ENCODE measurements at places on chromosomes 1 and 21. TPM values are rescaled to one million over a fixed set of nuclear protein-coding genes. Genes with fewer than 3 reads are reported as not detected.

- DNase-seq: no peak
These were observed 48.1 kb downstream of the STUM start for GRCh38 chr1:226596531-226597165.

GRCh38 chr21:32226444-32226843 lies 52.4 kb downstream of the MIS18A start:
- no peak for DNase-seq

GRCh38 chr21:40472013-40472412 lies 374.9 kb downstream of the DSCAM start:
- DNase-seq: no peak

DNA sequence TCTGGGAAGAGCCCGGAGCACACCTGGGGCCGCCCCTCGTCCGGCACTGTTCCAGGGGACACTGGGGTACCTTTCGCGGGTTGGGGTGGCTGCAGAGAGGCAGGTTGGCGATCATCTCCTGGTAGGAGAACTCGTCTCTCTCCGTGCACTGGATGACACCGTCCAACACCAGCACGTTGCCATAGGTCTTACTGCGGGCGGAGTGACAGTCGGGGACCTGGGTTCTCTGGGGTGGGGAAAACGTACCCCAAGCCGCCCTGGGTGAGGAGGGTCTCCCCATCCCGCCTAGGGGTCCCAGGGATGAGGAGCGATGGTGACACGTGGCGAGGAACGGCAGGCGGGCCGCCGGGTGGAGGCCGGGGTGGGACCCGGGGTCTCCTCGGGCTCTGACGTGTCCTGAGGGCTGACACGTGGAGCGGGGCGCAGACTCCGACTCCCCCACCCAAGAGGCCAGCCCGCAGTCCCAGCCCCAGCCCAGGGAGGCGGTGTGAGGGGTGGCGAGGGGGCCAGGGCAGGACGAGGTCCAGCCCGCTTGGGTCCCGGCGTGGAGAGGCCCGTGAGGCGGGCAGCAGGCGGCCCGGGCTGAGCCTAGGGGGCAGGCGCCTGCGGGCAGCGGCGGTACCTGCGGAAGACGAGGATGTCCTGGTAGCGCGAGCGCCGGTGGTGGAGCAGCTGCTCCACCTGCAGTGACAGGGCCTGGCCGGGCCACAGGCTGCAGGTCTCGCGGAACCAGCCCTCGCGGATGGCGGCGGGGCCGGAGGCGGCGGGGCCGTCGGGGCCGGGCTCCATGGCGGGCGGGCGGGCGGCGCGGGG lies 457 bp downstream of the SRM start:
- peak; percentile 24 for DNase-seq

GRCh38 chr1:67732750-67733151 lies 47.8 kb downstream of the GADD45A start:
- peak; percentile 49 for DNase-seq

GRCh38 chr1:244221991-244222390 lies 170.9 kb downstream of the ZBTB18 start:
- no peak for DNase-seq

DNA sequence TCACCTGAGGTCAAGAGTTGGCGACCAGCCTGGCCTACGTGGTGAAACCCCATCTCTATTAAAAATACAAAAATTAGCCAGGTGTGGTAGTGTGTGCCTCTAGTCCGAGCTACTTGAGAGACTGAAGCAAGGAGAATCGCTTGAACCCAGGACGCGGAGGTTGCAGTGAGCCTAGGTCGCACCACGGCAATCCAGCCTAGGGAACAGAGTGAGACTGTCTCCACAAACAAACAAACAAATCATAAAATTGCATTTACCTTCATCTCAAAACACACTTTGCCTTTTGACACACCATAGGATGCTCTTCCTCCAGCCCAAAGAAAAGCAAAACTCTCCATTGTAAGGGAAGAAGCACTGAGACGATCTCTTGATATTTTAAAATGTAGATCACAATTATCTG lies 4.3 kb downstream of the HNRNPU start:
- no peak for DNase-seq

DNA sequence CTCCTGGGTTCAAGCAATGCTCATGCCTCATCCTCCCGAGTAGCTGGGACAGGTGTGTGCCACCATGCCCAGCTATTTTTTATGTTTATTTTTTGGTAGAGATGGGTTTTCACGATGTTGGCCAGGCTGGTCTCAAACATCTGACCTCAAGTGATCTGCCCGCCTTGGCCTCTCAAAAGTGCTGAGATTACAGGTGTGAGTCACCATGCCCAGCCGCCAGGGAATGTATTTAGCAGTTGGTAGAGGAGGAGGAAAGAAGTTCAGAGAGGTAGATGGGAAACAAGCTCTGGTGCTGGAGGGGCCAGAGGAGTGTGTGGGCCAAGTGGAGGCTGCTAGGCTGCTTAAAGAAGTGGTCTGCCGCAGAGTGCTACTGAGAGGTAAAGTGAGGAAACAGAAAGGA lies 6.0 kb downstream of the DOP1B start:
- DNase-seq: no peak

- no peak for DNase-seq
These were observed 18.4 kb upstream of the COP1 start for GRCh38 chr1:176225479-176225875.

DNA sequence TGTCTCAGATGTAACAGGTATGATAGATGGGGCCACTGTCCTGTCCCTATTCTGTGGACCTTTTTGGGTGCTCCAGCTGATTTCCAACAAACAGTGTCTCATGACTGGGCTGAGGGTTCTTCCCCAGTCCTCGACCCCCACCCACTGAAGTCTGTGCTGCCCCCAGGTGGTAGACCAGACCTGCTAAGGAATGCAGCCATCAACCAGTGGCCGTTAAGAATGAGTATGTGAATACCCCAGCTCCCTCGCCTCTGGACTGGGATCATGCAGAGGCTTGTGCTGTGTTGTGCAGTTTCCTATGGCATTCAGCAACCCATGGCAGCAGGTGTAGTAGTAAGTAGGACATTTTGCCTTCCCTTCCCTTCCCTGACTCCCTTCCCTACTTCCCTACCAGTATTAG lies 183.1 kb upstream of the KAZN start:
- no peak for DNase-seq

- DNase-seq: no peak
These were observed 20.5 kb downstream of the SYT2 start for GRCh38 chr1:202689493-202690342.

GRCh38 chr1:9652379-9653209 lies 1.1 kb downstream of the PIK3CD start:
- peak; percentile 35 for DNase-seq

DNA sequence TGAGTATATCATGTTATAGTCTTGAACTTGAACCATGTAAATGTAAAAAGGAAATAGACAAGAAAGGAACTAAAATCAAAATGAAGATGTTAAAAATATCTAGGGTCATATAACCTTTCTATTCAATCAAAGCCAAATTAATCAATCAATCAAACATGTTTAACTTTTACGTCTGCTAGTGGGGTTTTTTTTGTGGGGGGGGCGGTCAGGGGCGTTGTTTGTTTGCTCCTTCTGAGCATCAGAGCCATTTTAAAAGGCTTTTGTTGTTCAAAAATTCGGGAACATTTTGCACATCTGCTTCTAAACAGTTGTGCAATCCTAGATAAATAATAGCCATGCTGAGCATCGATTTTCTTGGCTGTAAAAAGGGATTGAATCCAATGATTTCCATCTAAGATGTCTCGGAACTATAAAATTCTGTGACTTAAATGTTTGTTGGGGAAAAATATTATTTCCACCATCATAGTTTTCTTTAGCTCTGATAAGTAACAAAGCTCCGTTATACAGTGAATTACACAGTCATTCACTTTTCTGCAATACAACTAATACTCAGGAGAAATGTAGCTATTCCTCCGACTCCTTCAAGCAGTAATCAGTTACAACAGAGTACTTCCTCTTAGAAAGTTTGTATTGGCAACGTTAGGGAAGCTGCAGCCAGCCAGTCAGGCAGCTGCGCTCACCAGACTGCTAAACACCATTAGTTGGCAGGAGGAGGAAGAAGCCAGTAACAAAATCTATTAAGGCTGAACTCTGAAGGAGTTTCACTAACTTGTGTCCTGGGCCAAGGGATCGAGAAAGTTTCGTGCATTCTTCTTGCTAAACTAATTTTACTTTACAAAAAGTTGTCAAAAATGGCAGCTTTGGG lies 2.2 kb downstream of the SPATA6 start:
- DNase-seq: peak; percentile 64

The OXCT2 gene
- total RNA-seq: 0.88 TPM

The AMY1B gene
- total RNA-seq: not detected

The SLC30A2 gene
- total RNA-seq: 7.1 TPM

The GJA5 gene
- 69.8 TPM for total RNA-seq

Data from left ventricle myocardium inferior (tissue), 1 donor.